ENCODE measurements at places on chromosomes 4 and X.
A peak's percentile ranks its signal among the peaks of the same experiment; 100 is the strongest.

DNA sequence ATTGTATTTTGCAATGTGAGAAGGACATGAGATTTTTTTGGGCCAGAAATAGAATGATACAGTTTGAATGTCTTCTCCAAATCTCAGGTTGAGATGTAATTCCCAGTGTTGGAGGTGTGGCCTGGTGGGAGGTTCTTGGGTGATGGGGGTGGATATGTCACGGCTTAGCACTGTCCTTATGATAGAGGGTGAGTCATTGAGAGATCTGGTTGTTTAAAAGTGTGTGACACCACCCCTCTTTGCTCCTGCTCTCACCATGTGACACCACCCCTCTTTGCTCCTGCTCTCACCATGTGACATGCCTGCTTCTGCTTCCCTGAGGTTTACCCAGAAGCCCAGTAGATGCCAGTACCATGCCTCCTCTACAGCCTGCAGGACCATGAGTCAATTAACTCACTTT lies 1226.9 kb downstream of the PCDH7 start:
- DNase-seq: no peak

DNA sequence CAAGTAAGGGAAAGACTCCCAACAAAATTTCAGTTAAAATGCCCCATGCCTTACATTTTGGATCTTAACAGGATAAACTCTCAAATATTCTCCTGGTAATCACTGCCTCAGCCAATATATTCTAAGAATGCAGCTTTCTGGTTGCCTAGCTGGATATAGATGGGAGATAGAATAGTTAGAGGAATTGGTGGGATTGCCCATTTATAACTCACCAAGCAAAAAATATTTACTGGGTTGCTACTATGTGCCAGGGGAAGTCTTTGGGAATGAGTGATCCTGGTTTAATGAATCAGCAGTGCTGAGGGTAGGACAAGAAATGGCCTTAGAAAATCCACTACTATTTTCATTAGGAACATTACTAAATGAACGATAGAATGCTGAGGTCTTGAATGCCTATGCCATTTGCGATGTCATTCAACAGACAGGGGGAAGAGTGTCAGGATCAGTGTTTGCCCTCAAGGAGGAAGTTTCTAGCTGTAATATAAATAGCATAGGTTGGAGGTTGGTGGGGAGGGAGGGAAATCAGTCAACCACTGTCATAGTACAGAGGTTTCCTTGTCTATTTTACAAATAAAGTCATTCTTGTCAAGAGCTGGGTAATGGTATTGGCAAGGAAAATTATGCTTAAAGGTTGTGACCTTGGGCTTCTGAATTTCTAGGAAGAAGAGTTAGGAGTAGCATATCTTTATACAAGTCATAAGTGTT lies 63.5 kb downstream of the ENOPH1 start:
- no peak for DNase-seq

DNA sequence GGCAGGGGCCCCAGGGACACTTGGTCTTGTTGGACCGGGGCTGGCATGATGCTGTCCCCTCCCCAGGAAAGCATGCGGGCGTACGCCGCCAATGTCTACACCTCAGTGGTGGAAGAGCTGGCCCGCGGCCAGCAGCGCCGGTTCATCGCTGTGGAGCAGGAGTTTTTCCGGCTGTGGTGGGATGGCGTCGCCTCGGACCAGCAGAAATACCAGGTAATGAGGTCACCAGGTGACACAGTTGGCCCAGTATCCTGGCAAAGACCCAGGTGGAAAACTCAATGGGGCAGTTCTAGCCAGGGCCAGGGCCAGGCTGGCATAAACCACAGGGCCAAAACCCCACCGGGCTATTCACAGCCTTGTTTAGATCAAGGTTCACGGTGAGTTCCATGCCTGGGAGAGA lies 1.5 kb downstream of the MAN2B2 start:
- no peak for DNase-seq

DNA sequence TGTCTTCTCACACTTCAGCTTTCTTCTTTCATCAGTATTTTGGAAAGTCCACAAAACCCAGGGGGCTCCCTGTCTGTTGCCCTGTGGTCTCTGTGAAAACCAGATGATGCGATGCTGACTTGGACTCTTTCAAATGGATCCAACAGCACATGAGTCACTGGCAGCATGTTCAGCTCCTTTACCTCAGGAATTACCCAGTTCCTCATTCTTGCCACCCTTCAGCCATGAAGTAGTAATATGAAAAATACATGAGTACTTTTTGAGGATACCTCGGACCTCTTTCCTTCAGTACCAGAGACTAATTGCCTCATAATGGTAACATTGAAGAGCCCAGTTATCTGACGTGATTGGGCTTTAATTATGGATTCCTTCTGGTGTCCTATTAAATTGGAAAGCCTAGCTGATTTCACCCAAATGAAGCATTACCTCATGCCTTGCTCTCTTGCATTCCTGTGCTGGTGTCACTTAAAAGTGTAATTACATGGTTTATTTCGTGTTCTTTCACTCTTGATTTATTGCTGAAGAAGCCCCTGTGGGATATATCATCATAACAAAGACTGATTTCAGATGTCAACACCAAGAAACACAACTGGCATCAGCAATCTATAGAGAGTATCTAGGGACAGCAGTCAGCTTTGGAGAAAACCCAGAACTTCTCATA lies 63.4 kb downstream of the NFKB1 start:
- peak; percentile 71 for DNase-seq

GRCh38 chr4:128068918-128069317 lies 7.8 kb downstream of the LARP1B start:
- DNase-seq: peak; percentile 27

- DNase-seq: no peak
Observed at GRCh38 chr4:6591313-6591712, 16.3 kb downstream of the MAN2B2 start.

- no peak for DNase-seq
Observed at GRCh38 chr4:184101711-184102110, 116.0 kb downstream of the ENPP6 start.

DNA sequence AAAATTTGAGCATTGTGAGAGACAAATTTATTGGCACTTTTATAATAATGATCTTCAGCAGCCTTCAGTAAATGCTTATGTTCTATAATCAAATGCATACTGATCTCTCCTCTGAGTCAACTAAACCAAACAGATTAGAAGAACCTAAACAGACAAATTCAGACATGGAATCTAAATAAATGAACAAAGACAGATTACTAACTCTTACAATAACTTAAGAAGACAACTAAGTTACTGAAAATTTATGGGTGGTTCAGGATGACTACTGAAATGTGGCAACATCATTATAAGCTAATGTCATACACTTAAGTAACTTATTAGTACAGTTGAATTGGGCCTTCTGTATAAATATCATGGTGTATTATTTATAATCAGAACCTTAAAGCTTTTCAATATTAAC lies 127.3 kb downstream of the NEK1 start:
- DNase-seq: no peak

DNA sequence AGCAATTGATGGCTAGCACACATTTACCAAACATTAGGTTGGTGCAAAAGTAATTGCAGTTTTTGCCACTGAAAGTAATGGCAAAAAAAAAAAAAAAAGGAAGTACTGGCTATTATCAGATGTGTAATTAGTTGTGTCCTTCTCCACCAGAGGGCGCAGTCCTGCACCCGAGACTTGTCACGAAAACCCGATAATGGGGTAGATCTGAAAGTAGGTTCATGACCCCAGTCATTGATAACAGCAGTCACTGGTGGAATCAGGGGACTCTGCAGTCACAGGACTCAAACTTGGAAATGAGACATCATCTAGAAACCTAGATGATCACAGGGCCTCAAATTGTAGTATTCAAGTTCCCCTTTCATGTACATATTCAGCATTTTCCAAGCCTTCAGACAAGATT lies 13.1 kb upstream of the ACOT9 start:
- peak; percentile 79 for DNase-seq

Data from activated CD8-positive, alpha-beta T cell treated with anti-CD3 and anti-CD28 coated beads for 36 hours (primary cell).